WTC11 (cell line): ENCODE measurements at places on chromosomes 1 and 21.
A peak's percentile ranks its signal among the peaks of the same experiment; 100 is the strongest.

DNA sequence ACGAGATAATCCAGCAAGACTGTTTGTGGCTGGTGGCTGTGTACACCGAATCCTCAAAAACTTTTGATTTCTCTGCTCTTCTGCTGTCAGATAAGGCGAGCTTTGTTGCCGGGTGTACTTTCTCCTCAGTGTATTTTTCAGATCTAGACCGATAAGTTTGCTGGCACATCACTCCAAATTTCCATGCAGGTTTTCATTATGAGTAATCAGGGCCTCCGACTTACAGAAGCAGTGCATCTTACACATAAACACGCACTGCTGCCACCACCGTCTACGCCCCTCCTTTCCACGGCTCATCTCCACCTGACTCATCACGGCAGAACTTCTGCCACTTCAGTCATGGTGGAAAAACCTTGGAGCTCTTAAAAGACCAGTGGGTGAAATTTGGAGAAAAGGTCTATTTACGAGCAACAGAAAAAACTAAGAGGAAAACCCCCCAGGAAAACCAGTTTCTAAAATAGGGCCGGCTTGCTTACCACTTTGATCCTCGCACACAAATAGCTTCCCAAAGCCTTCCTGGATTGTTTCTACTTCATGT, 7.7 kb downstream of the ZBTB21 start:
- DNase-seq, result no peak
- H3K27ac ChIP-seq, result no peak overlapping the region; the same call in 1 of the 2 replicates
- peaks cover 31% of the 10 kb centered on the region for H3K36me3 ChIP-seq
- H3K27me3 ChIP-seq, result no peaks in the 10 kb centered on the region
- H3K4me3 ChIP-seq, result no peak overlapping the region

DNA sequence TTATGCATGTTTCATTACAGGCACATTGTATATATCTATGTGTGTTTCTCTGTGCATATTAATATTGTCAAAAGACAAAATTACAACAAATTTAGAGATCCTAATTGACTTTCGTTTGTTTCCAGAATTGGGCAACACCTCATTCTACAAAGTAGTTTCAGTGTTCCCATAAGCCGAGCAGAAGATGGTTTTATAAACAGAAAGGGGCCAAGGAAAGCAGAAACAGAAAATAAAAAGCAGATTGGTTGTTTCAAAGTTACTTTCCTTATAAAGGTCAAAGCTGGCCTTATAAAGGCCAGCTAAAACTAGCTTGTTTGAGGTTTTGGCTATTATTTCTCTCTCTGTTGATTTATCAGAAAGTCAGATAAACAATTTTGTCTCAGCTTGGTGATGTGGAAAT, 116.2 kb upstream of the FGGY start:
- no peak overlapping the region for H3K4me3 ChIP-seq
- peaks cover 20% of the 10 kb centered on the region for H3K4me1 ChIP-seq
- no peak overlapping the region for H3K27ac ChIP-seq
- H3K27me3 ChIP-seq, result no peaks in the 10 kb centered on the region; the same call in 1 of the 2 replicates

GRCh38 chr21:28111151-28111619, 881.5 kb downstream of the LTN1 start:
- no peaks in the 10 kb centered on the region for H3K36me3 ChIP-seq
- no peak for DNase-seq

GRCh38 chr1:232873412-232873811, 68.2 kb downstream of the MAP10 start:
- DNase-seq, result no peak
- no peak overlapping the region for H3K4me3 ChIP-seq
- H3K36me3 ChIP-seq, result no peaks in the 10 kb centered on the region
- no peak overlapping the region for H3K27ac ChIP-seq
- H3K4me1 ChIP-seq, result peaks cover 2% of the 10 kb centered on the region; the same call in 1 of the 2 replicates
- no peaks in the 10 kb centered on the region for H3K27me3 ChIP-seq

DNA sequence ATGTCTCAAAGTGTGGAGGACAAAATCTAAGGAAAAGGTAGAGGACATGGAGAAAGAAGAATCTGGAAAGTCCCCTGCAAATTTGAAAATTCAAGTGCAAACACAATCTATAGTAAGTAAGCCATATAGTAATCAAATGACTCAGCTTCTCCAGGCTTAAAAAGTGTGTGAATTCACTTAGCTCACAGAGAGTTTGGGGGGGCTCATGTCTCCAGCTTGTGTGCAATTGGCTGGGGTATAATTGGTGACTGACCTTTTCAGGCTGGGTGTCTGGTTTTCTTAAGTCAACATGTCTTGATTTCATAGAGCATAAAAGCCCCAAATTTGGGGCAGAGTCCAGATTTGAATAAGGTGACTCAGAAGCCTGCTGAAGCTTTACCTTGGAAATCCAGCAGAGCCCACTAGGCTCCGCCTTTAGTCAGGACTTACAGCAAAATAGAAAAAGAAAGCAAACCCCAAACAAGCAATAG, 8.6 kb downstream of the CLDN14 start:
- H3K27ac ChIP-seq, result no peak overlapping the region
- no peak overlapping the region for H3K4me3 ChIP-seq
- no peaks in the 10 kb centered on the region for H3K36me3 ChIP-seq
- H3K27me3 ChIP-seq, result peaks cover 4% of the 10 kb centered on the region; the same call in 1 of the 2 replicates
- DNase-seq, result no peak

- H3K4me3 ChIP-seq, result no peak overlapping the region
- no peak overlapping the region for H3K27ac ChIP-seq
- peaks cover 4% of the 10 kb centered on the region for H3K4me1 ChIP-seq
- H3K27me3 ChIP-seq, result no peaks in the 10 kb centered on the region
- no peaks in the 10 kb centered on the region for H3K36me3 ChIP-seq
- no peak for DNase-seq
Measured at GRCh38 chr21:44260791-44261631, 686 bp downstream of the DNMT3L start.

DNA sequence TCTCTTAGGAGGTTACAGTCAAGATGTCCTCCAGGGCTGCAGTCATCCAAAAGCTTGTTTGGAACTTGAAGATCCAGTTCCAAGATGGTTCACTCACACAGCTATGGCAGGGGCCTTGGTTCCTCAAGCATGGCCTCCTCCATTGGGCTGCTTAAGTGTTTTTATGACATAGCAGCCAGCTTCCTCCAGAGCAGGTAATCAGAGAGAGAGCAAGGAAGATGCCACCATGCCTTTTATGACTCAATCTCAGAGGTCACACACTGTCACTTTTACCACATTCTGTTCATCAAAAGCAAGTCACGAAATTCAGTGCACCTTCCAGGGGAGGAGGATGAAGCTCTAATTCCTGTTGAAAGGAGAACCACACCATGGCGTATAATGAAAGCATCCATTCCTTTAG, 17.1 kb downstream of the ELAPOR1 start:
- no peak overlapping the region for H3K27ac ChIP-seq
- H3K36me3 ChIP-seq, result no peaks in the 10 kb centered on the region
- H3K4me1 ChIP-seq, result no peaks in the 10 kb centered on the region
- no peak for DNase-seq
- H3K4me3 ChIP-seq, result no peak overlapping the region

GRCh38 chr1:201849372-201850052, 20.6 kb downstream of the IPO9 start:
- no peak overlapping the region for H3K4me3 ChIP-seq
- H3K4me1 ChIP-seq, result no peaks in the 10 kb centered on the region
- H3K27ac ChIP-seq, result no peak overlapping the region
- H3K36me3 ChIP-seq, result peaks cover 54% of the 10 kb centered on the region
- H3K27me3 ChIP-seq, result no peaks in the 10 kb centered on the region

DNA sequence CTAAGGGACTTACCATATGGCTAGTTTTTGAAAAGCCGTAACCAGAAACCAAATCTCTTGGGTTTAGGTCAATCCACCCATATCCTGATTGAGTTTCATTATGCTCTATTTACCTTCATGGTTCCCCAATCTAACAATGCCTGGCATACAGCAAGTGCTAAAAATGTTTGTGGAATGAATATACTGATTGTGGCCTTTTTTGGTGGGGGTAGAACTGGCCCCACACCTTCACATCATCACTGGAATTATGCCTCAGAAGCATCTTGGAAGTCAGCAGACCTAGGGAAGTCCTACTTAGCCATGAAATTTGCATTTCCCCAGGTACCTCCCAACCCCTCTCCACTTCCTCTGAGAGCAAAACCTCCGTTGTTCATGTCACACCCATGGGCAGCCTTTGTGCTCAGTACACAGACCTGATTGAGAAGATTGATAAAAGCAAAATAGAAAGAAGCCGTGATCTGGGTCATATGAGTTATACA, 17.8 kb upstream of the SLAMF1 start:
- no peak overlapping the region for H3K4me3 ChIP-seq
- H3K27me3 ChIP-seq, result no peaks in the 10 kb centered on the region
- H3K36me3 ChIP-seq, result peaks cover 32% of the 10 kb centered on the region
- DNase-seq, result no peak

DNA sequence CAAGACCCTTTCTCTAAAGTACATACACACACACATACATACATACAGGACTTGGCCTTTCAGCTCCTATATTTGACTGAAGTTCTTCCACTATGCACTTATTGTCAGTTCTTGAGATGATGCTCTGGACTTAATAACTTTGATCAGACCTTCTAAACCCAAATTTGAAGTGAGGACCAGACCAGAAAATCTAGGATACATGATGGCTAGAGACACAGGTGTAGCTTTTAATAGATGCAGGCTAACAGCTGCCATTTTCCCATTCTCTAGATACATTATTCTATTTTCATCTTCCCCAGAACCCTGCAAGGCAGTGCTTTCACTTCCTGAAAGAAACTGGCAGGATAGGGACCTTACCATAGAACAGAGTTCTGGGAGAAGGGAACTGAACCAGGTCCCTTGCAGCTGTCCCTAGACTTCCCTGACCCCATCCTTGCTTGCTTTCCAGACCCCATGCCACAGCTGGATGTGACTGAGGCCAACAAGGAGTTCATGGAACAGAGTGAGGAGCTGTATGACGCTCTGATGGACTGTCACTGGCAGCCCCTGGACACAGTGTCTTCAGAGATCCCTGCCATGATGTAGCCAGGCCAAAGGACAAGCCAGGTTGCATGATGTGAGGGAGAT, 14.9 kb upstream of the RAB42 start:
- no peak for DNase-seq
- peak overlapping the region; percentile 58 for H3K27ac ChIP-seq
- no peak overlapping the region for H3K4me3 ChIP-seq
- no peaks in the 10 kb centered on the region for H3K27me3 ChIP-seq

GRCh38 chr1:218350801-218351266, 5.7 kb downstream of the TGFB2 start:
- DNase-seq, result no peak
- peaks cover 64% of the 10 kb centered on the region for H3K4me1 ChIP-seq
- H3K27me3 ChIP-seq, result peaks cover 15% of the 10 kb centered on the region
- no peaks in the 10 kb centered on the region for H3K36me3 ChIP-seq
- no peak overlapping the region for H3K27ac ChIP-seq

GRCh38 chr1:96207936-96208335, 513.6 kb upstream of the PTBP2 start:
- DNase-seq, result no peak
- no peak overlapping the region for H3K27ac ChIP-seq
- H3K4me3 ChIP-seq, result no peak overlapping the region
- no peaks in the 10 kb centered on the region for H3K4me1 ChIP-seq
- H3K27me3 ChIP-seq, result peaks cover 20% of the 10 kb centered on the region

DNA sequence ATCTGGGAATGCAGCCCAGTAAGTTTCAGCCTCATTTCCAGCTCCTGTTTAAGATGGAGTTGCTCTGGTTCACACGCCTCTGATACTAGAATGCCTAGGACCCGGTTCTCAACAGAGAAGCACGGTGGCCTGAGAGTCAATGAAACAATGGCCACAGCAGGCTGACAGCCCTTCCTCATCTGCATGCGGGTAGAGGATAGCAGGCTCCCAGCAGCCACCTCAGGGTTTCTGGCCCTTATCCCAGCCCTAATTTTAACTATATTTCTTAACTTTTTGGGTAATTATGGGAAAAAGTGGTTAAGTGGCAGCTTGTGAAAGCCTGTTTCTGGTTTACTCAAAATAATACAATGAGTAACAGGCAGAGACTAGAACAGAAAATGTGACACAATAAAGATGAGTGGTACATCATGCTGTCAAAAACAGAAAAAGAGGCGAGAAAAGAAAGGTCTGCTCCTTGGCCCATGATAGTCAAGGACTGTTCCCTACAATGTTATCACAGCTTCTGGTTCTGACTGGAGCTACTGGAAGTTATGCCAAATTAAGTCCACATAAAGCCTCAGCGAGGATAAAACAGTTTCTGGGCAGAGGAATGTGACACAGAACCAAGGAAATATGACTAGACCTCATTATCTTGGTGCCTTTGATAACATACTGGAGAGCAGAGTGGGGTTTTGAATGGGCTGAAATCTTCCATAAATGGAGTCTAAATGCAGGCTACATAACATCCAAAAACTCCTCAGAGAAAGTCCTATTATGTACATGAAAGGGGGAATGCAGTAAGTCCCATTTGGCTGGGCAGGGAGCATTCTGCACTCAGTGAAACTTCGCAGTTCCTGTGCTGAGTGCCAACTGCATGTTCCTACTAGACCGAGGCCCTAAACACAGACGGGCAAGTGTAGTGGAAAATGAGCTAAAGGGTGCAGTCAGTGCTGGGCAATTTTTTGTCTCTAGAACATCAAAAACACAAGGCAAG, 92.1 kb downstream of the NIBAN1 start:
- DNase-seq, result no peak
- H3K36me3 ChIP-seq, result no peaks in the 10 kb centered on the region
- H3K4me1 ChIP-seq, result peaks cover 44% of the 10 kb centered on the region
- H3K27ac ChIP-seq, result no peak overlapping the region
- H3K27me3 ChIP-seq, result peaks cover 55% of the 10 kb centered on the region

GRCh38 chr1:234325878-234326496, 47.3 kb upstream of the COA6 start:
- peak overlapping the region; percentile 53 for H3K4me3 ChIP-seq
- DNase-seq, result no peak
- peaks cover 9% of the 10 kb centered on the region for H3K4me1 ChIP-seq
- no peaks in the 10 kb centered on the region for H3K36me3 ChIP-seq
- no peak overlapping the region for H3K27ac ChIP-seq
- H3K27me3 ChIP-seq, result peaks cover 26% of the 10 kb centered on the region

GRCh38 chr1:53616927-53617326, 122.0 kb downstream of the GLIS1 start:
- peaks cover 6% of the 10 kb centered on the region for H3K4me1 ChIP-seq
- no peak overlapping the region for H3K27ac ChIP-seq
- DNase-seq, result peak; percentile 41
- H3K36me3 ChIP-seq, result peaks cover 1% of the 10 kb centered on the region
- H3K27me3 ChIP-seq, result no peaks in the 10 kb centered on the region; the same call in 1 of the 2 replicates

DNA sequence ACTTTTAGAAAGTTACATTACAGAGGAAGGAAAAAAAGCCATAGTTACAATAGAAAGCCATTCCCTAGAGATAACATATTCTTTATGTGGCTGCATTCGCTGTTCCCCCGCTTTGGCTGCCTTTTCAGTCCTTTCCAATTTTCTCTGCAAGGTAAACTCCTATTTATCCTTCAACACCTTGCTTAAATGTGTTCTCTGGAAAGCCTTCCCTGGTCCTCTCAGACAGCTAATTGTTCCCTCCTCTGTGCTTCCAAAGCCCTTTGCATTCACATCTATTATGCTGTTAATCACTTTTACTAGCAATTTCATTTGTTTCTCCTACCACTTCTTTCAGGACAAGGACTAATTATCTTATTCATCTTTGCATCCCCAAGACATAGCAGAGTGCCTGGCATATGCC, 1.6 kb downstream of the PHC2 start:
- no peak overlapping the region for H3K27ac ChIP-seq
- DNase-seq, result no peak
- H3K4me3 ChIP-seq, result no peak overlapping the region
- H3K4me1 ChIP-seq, result peaks cover 11% of the 10 kb centered on the region
- peaks cover 2% of the 10 kb centered on the region; the same call in 1 of the 2 replicates for H3K36me3 ChIP-seq

GRCh38 chr1:32426489-32427255, 32.4 kb upstream of the BSDC1 start:
- no peak overlapping the region for H3K4me3 ChIP-seq
- no peaks in the 10 kb centered on the region for H3K27me3 ChIP-seq
- peak; percentile 28 for DNase-seq
- peaks cover 28% of the 10 kb centered on the region for H3K4me1 ChIP-seq
- no peak overlapping the region for H3K27ac ChIP-seq

GRCh38 chr1:201570886-201571624, 32.1 kb downstream of the NAV1 start:
- peaks cover 7% of the 10 kb centered on the region for H3K4me1 ChIP-seq
- H3K4me3 ChIP-seq, result no peak overlapping the region
- DNase-seq, result peak; percentile 3
- no peak overlapping the region for H3K27ac ChIP-seq
